ENCODE measurements at places on chromosomes 2 and 18.

DNA sequence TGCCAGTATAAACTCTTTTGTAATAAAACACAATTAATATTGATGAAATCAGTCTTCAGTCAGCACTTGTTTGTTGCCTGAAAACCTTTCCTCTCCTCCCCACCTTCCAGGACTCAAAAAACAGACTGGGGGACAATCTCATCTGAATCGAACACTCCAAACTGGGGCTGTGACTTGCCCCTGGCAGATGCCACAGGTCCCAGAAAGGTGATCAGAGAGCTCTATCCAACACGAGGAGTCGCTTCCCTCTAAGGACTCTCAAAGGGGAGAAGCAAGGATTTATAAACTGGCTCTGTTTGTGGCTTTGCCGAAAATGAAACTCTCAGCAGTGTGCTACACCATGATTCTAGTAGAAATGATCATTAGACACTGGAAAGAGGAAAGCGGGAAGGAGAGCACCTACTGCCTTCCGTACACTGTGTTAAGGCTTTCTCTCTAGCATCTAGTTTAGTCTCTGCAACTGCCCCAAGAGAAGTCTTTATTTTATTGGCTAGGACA is 199.2 kb downstream of the TGIF1 start:
- DNase-seq, result no peak

- DNase-seq, result no peak
Observed at GRCh38 chr2:160583146-160583535, 89.5 kb upstream of the RBMS1 start.

DNA sequence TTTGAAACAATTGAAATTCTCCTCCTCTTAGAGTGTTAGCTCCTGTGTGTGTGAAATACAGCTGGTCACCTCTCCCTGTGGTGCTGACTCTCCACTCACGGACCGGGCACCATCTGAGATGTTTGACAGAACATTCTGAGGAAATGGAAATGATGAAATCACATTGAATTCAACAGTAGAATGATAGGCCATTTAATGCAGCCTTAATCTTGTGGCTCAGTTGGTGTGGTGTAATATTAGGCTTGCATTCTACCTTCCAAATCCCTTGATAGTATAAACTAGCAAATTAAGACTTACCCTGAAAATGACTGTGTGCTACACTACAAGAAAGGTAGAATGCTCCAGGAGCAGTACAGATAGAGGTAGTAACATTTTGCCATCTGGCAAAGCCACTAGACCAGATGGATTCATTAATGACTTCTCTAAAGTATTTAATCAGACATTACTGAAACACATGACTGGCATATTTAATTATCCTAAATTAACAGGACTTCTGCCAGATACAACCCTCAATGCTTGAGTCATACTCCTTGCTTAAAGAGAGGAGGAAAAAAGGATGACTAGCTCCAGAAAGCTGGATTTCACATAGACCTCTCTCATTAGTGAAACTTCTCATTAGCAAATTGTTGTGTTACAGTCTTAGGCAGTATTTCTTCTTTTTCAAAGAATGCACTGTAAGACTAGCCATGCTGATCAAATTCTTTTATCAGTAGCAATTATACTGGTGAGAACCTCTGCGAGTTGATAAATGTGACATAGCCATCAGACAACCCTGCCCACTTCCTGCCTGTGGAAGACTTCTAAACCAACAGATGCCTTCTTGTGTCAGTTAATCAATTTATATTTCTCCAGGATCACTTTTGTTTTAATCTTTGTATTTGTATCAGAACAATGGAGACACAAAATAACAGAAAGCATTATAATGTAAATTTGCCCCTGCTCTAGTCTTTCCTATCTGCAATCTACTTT is 80.6 kb downstream of the EML6 start:
- DNase-seq, result no peak

- no peak for DNase-seq
Observed at GRCh38 chr2:240787521-240788472, 32.2 kb downstream of the KIF1A start.

DNA sequence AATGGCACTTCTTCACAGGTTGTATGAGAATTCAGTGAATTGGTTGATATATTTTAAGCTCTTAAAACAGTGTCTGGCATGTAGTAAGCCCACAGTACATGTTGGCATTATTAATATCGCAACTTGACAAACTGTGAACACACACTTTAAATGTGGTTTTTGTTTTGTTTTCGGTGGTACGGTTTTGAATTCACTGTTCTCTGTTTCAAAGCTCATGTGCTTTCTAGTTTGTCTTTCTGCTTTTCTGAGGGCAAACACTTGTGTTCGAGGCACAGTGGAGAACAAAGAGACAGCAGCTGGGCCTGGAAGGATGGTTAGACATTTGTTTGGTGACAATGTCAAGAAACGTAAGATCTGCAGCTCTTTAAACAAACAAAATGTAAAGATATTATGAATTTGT is 276.5 kb upstream of the MC4R start:
- no peak for DNase-seq

- DNase-seq, result no peak
Observed at GRCh38 chr2:219356834-219357233, 24.3 kb upstream of the RESP18 start.

GRCh38 chr2:239162976-239163687 is 237.7 kb downstream of the HDAC4 start:
- no peak for DNase-seq

- no peak for DNase-seq
Observed at GRCh38 chr2:175823002-175823706, 178.9 kb downstream of the LNPK start.

DNA sequence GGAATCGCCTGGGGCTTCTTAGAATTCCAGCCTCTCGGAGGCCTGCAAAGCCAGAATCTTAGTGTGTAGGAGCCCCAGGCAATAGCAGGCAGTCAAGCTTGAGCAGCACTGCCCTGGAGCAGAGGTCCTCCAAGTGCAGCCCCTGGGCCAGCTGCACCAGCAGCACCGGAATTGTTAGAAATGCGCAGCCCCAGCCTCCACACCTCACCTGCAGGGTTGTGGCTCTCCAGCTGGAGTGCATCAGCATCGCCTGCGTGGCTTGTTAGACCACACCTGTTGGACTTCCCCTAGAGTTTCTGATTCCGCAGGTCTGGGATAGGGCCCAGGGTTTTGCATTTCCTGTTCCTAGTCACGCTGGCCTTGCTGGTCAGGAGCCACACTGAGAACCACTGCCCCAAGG is 100.3 kb downstream of the ASAP2 start:
- no peak for DNase-seq

DNA sequence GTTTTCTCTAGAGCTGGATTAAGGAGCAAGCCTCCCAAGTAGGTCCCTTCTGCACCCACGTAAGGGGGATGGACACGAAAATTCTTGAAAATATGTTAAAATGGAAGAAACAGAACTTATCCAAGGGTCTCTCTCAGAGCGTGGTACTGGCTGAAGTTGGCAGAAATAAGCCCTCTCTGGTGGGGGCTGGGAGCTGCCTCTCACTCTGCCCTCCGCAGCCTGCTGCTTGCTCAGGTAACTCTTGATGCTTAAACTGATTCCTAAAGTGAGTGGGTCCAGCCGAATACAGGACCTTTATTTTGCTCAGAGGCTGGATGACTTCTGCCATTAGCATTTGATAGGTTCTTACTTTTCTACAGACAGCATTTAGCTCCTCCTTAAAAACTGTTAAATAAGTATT is 78.1 kb downstream of the SPHKAP start:
- no peak for DNase-seq

DNA sequence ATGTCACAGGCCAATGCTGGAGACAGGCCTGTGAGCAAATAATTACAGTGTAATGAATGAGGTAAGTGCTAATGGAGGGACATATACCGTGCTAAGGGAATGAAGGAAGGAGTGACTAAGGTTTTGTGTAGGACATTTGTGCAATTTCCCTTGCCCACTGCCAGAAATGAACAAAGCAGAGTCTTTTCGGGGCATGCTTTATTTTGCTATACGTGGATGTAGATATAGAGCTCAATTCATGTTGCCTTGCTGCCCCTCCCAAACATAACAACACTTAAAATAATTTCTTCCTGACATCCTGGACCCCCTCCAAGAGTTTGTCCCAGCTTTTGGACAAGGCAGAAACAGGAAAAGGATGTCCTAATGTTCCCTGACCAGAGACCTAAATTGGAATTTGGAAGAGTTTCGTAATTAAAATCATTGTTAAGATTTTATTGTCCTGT is 23.7 kb upstream of the CD28 start:
- no peak for DNase-seq

DNA sequence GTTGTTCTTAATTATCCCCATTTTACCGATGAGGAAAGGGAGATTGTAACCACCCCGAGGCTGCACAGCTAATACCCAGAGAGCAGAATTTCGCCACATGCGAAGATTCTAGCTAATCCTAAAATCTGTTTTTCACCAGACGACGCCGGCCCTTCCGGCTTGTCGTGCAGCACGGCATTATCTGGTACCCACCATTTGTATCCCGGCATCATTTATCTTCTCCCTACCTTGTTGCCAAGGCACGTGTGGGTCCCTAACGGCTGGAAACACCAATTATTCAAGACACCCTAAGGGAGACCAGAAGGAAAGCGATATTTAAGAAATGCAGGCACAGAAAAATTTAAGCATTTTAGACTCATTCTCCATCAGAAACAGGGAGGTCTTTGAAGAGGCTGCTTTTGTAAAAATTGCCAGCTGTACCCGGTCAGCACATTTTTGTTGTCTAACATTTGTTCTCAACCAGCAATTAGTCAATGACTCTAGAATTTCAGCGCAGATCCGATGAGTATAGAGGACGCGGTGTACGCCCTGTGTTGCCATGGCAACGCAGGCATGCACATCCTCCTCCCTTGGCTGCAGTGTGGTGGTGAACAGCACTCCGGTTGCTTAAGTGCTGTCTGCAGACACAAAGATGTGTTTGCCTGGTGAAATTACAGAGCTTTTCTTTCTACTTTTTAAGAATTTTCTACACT is 111.6 kb downstream of the AGAP1 start:
- no peak for DNase-seq

- no peak for DNase-seq
Observed at GRCh38 chr2:156379071-156379470, 46.5 kb upstream of the NR4A2 start.

DNA sequence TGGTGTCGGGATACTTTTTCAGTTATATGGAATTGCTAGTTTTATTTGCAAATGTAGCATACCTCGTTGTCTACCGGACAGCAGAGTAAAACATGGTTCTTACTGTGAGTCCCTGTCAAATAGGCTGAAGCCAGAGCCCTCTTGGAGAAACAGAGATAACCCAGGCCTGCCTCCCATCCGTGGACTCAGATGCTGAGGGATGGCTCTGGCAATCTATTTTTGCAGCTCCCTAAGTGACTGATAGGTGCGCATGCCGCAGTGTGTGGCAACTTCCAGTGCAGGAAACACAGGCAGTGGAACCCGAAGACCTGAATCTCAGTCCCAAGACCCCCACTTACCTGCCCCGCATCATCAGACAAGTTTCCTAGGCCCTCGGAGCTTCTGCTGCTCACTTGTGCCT is 33.6 kb downstream of the STEAP3 start:
- DNase-seq, result no peak

DNA sequence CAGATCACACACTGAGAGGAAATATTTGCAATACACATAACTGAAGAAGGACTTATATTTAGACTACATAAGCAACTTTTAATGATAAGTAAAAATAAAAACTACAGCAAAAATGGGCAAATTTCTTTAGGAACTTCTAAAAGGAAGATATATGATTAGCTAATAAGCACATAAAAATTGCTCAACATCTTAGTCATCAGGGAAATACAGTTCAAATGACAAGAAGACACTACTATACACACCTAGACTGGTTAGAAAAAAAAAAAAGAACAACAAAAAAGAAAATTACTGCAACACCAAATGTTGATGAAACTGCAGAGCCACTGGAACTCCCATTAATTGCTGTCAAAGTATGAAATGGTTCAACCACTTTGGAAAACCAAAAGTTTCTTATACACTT is 1247.5 kb upstream of the ACVR2A start:
- no peak for DNase-seq

DNA sequence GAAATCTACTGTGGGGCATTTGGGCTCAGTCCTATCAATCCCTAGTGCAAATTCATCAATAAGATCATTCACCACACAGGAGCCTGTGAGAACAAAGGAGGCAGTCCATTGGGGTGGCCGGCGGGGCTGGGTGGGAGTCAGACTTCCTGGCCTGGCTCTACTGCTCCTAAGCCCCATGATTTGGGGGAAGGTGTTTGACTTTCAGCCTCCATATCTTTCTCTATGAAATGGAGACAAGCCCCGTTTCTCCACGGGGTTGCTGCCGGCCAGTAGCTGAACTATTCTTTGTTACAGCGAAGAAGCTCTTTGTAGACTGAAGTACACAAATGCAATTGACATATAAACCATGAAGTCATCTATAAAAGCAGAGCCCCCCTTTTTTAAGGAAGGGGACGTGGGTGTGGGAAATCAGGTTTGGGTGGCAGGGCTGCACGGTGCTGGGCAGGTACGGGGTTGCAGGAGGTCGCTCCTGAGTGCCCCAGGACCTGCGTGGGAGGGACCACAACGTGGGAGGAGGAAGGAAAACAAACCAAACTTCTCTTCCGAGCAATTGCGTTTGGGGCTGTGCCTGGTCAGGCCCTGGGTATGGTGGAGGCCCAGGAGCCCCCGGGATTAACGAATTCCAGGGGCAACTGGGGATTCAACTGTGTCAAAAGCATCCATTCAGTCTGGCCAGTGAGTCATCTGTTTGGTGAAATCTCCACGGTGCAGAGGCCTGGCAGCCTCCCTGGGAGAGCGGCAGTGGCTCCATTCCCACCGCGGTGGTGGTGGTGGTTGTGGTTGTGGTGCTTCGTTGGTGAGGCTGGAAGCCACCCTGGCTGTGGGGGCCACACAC is 18.2 kb downstream of the FBLN7 start:
- DNase-seq, result no peak
